SK-N-SH (cell line): ENCODE measurements at places on chromosomes 6 and 20.

DNA sequence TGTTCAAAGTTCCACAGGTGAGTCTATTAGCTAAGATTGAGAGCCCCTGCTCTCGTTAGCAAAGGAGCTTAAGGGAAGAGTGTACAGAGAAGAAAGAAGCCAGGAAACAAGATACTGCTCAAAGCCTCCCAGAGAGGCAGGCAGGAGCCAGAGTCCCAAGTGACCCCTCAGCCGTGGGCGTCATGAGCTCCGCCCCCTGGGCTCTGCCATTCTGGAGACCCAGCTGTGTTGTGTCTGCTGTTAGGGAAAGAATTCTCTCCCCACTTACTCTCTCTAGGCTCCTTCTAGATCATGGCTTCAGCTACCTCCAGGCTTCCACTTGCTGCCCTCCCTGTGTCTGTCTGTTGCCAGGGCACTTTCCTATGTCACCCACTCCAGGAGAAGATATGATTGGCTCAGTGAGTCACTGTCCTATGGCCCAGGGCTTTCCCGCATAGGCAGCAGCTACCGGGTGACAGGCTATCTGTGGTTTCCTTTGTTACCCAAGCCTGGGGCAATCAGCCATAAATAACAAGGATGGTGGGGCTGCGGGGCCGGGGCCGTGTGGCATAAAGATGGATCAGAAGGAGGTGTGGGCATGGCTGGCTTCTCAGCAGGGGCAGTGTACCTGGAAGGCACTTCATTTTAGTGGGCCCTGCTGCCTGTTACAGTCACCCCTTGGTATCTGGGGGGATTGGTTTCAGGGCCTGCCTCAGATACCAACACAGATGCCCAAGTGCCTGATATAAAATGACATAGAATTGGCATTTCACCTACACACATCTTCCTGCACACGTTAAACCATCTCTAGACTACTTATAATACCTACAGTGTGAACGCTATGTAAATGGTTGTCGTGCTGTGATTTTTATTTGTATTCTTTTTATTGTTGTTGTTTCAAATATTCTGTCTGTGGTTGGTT is 118.9 kb downstream of the ARMC2 start:
- DNase-seq = peak; percentile 47

- DNase-seq = peak; percentile 25
These were observed 453.1 kb upstream of the SLC35B3 start for GRCh38 chr6:8888468-8888867.

DNA sequence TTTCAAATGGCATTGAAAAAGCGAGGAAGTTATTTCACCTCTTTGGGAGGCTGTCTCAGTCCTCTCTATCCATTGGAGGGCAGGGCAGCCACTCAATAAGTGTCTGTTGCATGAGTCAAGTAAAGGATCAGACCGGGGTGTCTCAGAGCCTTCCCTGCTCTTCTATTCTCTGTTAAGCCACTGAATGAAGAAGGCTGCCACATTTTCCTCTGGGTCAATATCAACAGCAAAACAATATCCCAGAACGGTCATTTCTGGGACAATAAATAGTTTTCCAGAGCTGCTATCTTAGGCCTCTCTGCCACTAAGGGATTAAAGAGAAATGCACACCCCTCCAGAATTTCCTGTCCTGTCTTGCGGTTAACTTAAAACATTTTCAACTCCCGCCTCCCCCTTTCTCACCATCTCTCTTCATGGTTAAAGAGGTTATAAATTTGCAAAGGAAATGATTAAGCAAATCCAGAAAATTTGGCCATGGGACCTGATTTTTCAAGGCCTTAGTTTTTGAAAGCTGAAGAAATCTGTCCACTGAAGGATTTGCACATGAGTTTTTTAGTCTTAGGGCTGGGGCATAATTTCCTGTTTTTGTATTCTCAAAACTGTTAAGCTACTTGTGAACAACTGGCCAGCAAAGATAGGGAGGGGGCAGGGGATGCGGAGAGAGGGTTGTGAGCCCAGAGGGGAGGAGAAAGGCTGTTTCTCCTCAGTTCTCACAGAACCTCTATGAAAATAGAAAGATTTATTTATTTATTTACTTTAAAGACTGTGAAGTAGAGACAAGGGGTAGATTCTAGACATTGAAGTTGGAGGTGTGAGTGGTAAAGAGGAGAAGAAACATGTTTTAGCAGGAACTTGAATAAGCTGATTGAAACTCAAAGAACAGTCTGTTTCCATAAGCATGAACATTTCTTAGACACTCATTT is 135.7 kb downstream of the BCAS1 start:
- no peak for DNase-seq

DNA sequence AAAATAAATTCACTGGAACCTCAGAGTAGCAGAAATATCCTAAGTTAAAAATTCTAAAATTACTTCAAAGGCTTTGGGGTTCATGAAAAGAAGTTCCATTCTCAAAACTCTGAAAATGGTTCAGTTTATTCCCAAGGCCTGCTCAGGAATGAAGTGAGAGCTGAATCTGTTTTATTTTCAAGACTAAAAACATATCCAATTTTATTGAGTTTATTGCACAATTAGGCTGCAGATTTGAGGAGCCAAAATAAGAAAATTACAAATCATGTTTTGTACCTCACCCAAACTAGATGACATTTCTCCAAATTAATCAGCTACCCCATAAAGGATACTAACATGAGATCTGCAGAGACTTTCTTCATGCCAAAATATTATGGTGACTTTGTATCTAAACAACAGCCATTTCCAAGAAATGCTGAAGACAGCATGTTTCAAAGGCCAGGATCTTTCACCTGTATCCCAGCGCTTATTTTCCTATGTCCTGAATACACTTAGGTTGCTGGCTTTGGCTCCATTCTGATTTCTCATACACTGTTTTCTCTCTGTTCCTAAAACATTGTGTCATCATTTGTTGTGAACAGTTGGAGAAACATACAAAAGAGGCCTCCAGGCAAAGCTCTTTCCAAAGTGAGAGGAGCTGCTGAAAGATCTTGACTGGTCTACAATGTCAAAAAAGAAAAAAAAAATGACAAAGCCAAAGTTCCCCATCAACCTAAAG is 85.7 kb upstream of the F13A1 start:
- DNase-seq = no peak

GRCh38 chr6:72913797-72914196 is 291.9 kb downstream of the KCNQ5 start:
- no peak for DNase-seq

DNA sequence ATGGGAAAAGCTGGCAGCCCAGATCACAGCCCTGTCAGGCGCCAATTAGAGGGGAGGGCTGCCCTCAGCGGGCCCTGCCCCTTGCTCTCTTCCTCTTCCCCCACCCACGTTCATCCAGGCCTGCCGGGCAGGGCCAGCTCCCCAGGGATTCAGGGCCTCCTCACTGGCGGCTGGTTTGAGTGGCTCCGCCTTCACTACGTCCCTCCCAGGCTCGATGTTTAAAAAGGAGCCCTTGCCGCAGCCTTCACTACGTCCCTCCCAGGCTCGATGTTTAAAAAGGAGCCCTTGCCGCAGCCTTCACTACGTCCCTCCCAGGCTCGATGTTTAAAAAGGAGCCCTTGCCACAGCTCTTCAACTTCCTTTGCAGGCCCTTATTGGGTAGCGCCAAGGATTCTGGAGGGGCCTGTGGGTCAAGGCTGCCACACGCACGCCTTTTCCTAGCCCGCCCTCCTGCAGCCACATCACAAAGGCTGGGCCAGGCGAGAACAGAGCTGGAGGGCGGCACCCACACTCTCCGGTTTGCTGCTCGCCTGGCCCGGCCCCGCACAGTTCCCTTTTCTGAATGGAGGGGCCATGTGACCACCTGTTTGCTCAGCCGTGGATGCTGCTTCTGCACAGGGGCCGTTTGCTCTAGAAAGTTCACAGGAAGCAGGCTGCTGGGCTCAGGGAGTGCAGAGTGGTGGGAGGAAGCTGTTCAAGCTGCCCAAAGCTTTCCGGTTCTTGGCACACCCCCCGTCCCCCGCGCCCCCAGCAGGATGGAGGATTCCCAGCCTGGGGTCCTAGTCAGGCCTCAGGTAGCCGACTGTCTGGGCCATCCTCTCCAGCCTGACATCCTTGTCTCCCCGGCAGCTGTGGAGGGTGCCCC is 1.6 kb downstream of the SLC17A9 start:
- DNase-seq = no peak

- DNase-seq = peak; percentile 85
These were observed at the start of gene FUT9 for GRCh38 chr6:96015518-96016333. TSS of gene FUT9 (plus strand) at chr6:96015974. CDS start at chr6:96203156, 187,182 bp downstream.

DNA sequence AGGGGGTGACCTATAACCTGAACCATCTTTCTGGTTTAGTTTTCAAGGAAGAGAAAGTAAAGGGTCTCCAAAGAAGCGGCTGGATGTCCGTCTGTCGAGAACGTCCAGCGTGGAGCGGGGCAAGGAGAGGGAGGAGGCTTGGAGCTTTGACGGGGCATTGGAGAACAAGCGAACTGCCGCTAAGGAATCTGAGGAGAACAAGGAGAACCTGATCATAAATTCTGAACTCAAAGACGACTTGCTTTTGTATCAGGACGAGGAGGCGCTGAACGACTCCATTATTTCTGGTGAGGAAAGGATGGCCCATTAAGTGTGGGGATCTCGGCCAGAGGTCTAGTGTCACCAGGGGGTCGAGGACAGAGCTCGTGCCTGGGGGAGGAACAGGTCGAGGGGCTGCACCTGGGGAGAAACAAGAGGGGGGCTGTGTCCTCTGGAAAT is 159.2 kb downstream of the SYCP2 start:
- DNase-seq = no peak

GRCh38 chr6:3412779-3413500 is 43.9 kb downstream of the SLC22A23 start:
- DNase-seq = no peak

DNA sequence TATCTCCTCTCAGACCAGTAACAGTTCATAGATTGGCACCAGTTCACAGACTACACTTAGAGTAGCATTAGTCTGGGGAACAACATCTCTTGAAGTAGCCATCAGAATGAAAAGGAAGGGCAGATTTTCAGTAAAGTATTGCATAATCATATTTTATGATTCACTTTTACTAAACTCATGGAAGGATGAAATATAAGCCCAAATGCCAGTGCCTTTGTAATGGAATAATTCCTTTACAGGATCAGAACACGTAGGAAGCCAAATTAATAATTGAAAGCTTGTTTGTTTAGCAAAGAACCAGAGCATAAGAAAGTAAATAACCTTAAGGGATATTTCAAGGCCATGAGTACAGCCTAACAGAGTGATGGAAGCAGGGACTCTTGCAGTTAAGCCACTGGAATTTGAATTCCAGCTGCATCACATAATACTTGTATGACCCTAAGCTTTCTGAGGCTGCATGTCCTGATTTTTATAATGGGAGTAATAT is 11.4 kb upstream of the LOC128125822 start:
- no peak for DNase-seq

GRCh38 chr20:38426006-38426897 is 8.9 kb downstream of the SNHG17 start:
- no peak for DNase-seq

DNA sequence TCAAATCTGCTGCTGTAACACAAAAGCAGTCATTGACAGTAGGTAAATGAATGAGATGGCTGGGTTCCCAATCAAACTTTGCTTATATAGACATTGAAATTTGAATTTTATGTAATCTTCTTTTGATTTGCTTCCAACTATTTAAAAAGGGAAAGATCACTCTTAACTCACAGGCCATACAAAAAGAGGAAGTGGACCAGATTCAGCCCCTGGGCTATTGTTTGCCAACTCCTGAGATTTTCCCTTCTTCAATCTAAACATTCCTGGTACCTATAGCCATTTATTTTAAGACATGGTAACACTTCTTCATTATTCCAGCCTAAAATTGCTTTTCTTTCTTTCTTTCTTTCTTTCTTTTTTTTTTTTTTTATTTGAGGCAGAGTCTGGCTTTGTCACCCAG is 260.6 kb downstream of the TFAP2A start:
- no peak for DNase-seq

DNA sequence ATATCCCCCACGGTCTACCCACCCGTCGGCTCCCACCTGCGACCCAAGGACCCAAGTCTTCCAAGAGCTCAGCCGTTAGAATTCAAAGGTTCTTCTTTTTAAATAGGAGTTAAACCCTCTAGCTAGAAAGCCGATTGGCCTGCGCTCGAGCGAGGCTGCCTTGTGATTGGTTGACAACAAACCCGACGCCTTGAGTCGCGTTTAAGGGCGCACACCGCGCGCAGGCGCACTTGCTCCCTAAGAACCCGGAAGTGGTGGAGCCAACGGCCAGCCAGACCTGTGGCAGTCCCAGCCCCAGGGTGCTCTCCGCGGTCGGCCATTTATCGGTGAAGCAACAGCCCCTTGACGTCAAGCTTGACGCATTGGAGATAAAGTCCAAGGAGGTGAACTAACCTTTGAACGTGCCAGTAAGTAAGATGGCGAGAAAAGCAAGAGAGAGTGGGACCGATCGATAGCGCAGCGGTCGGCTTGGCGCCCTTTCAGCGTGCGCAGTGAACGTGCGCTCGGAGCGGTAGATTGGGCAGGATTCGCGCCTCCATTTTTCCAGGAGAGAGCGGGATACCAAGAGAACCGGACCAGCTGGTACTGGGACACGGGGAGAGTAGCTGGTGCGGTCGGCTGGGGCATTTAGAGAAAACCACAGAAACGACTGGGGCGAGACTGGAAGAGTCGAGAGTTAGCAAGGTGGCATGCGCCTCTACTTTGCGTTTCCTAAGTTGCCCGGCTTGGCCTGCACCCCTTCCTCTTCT is at the start of the genes AURKA and CSTF1:
AURKA (minus strand) TSS at position 84 of the 749 bp plus-strand sequence. CDS start 4,018 bp downstream, outside the sequence.
CSTF1 (plus strand) TSS at position 514 of the 749 bp plus-strand sequence. CDS start 2,908 bp downstream, outside the sequence.
- peak; percentile 97 for DNase-seq

DNA sequence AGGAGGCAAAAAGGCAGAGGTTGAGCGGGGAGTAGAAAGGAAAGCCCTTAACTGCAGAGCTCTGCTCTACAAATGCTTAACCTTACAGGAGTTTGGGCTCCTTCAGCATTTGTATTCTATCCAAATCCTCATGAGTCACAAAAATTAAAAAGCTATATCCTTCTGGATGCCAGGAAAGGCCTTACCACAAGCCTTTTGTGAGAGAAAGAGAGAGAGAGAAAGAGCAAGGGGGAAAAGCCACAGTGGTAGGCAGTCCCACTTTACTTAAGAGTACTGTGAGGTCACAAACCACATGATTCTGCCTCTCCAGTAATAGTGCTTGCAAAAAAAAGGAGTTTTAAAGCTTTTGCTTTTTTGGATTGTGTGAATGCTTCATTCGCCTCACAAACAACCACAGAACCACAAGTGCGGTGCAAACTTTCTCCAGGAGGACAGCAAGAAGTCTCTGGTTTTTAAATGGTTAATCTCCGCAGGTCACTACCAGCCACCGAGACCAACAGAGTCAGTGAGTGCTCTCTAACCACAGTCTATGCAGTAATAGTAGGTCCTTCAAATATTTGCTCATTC is at the start of gene RUNX2:
RUNX2 (plus strand) TSS at position 375 of the 567 bp plus-strand sequence. CDS start 397 bp downstream, outside the sequence.
- no peak for DNase-seq

DNA sequence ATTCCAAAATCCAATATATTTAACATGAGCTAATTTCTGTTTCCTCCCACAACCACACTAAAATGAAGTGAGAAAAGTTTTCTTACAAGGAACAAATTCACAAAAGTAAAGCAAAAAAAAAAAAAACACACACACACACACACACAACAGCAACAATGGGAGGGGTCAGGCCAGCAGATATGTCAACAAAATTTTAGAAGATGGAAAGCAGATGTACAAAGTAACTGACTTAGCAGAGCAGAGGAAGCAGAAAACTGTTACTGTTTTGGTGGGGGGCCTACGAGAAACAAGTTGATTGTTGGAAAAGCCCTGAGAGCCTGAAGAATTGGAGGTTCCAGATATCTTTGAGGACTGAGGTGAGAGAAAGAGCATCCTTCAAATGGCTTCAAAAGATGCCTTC is 11.7 kb downstream of the EPB41L2 start:
- no peak for DNase-seq

- no peak for DNase-seq
These were observed 24.1 kb downstream of the BPIFB4 start for GRCh38 chr20:33103556-33103955.

- no peak for DNase-seq
These were observed 105.6 kb downstream of the ELOVL4 start for GRCh38 chr6:79841577-79842375.
